ENCODE measurements at places on chromosomes 7 and 10.

- no peak for DNase-seq
These were observed 619.8 kb upstream of the GALNT17 start for GRCh38 chr7:70512144-70512543.

DNA sequence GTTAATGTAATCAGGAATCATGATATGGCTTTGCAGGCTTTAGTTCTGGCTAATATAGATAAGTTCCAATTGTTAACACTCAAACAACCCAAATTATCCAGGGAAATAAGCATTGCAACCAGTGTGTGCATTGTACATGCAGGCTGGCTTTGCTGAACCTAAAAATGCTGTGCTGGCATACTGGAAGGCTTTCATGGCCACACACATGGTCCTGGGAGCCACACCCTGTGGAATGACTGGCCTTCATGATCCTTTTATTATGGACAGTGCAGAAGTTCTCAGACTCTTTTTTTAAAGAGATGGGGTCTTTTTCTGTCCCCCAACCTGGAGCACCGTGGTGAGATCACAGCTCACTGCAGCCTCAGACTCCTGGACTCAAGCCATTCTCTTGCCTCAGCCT, 5.0 kb downstream of the ELMO1 start:
- no peak for DNase-seq

- no peak for DNase-seq
These were observed 9.3 kb downstream of the OSBPL3 start for GRCh38 chr7:24970676-24971075.

GRCh38 chr10:75034131-75034512, 77.3 kb upstream of the SAMD8 start:
- DNase-seq = no peak

GRCh38 chr10:1567152-1567551, 170.2 kb downstream of the ADARB2 start:
- no peak for DNase-seq

- no peak for DNase-seq
These were observed 1174.3 kb downstream of the GATA3 start for GRCh38 chr10:9228771-9229170.

DNA sequence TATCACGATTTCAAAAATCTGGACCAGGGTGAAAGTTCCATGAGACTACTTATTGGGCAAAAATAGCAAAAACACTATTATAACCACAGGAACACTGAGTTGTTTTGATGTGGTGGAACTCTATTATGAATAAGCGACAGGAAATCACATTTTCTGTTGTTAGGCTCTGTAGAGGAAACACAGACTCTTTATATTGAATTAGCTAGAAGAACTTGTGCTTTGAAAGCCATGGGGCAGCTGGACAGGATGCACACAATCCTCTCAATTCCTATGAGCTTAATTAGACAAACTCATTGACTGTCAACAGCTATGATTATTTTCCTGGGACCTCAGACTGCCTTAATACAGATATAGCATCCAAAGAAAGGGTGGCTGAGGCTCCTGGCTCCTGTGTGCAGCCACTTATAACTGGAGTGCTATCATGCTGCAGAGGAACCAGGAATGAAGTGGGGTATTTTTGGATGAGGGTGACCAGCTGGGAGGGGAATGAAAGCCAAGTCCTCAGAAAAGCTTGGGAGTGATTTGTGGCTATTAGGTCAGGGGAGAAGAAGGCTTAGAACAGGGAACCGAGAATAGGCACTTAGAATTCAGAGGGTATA, 657.3 kb downstream of the TYW1 start:
- DNase-seq = no peak

DNA sequence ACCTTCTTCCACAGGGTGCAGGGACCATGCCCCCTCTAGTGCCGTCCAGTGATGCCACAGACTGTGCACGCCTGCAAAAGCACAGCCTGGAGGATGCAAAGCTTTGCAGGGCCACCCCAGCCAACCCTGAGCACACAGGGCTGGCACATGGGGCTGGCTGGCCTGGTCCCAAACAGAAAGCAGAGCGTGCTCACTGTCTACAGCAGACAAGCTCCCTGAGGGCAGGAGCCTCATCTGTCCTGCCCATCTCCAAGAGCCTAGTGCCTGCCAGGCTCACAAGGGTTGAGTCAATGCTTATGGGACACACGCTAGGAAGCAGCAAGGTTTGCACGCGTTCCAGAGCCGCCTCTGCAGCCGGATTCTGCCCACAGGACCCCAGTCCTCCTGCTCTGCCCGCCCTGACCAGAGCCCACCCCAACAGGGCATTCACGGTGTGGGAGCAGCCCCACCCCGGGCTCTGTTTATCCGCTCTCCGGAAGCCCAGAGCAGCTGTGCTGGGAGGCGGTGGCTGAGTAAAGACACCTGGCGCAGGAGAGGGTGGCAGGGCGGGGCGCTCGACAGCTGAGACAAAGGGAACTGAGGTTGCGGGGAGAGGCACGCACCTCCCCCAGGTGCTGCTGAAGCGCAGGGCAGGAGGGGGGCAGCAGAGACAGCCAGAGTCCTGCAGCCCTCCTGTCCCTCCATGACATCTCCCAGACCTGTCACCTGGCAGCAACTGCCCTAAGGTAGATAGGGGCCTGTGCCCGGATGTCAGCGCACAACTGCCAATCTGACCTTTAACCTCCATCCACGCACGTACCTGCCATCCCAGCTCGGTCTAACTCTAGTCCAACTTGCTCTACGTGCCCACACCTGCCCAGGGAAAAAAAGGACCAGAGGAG, 4.3 kb downstream of the KCNH2 start:
- DNase-seq = no peak

DNA sequence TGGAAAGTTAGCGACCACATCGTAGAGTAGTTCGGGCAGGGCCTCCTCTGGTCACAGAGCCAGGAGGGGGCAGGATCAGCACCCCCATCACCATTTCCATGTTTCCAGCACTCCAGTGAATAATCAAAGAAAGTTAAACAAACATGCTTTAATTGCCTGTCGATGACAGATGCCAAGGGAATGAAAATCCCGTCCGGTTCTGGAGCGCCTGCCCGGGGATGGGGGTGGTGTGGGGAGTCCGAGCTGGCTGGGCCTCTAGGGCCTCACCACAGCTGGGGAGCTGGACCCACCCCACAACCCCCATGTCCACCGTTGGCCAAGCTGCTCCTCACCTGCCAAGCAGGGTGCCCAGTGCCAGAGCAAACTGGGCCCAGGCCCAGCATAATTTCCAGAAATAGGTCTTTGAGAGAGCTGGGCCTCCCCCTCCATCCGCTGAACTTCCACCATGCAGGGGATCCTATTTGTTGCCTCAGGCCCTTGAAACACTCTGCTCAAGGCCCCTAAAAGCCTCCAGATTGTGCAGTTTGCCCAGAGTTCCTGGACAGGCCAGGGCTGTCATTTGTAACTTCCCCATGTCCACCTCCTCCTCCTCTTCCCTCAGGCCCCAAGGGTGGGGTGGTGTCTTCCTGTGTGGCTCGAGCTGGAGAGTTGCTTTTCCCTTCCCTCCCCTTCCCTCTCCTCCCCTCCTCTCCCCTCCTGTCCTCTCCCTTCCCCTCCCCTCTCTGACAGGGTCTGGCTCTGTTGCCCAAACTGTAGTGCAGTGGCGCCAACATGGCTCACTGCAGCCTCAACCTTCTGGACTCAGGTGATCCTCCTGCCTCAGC, 101.0 kb downstream of the MYL10 start:
- DNase-seq = no peak

All from effector CD8-positive, alpha-beta T cell (primary cell).